ENCODE measurements at places on chromosomes 3 and 15.

DNA sequence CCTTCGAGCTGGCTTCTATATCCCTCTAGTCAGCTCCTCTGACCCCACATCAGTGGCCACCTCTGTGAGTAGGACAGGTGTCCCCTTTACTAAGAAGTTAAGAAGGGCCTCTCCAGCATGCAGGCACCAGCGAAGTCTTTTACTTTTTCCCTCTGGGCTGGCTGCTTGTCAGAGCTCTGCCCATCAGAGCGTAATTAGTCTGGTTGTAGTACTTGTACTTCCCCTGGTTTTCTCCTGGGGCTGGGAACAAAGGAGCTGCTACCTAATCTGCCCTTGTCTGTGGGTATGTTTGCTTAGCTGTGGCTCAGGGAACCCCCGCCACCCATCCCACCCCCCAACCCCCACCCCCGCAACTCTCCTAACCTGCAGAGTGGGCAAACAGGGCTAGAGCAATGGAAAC is 27.4 kb upstream of the ALPK3 start:
- DNase-seq, result no peak

DNA sequence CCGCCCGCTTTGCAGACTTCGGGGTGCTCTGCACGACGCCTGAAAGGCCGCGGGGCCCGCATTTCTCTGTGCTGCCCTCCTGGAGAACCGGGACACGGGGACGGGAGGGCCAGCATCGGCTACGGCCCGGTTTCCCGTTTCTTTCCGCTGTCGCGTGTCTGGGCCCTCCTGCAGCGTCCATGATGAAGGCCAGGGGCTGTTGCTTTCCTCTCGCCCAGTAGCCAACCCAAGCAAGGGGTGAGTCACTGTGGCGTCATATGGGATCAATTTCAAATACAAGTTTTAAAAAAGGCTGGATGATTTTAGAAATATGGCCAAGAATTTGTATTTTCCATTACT is 435 bp downstream of the SLC35G2 start:
- peak; percentile 91 for DNase-seq

- peak; percentile 53 for DNase-seq
Observed at GRCh38 chr3:22269831-22270230, 518.8 kb upstream of the ZNF385D start.

DNA sequence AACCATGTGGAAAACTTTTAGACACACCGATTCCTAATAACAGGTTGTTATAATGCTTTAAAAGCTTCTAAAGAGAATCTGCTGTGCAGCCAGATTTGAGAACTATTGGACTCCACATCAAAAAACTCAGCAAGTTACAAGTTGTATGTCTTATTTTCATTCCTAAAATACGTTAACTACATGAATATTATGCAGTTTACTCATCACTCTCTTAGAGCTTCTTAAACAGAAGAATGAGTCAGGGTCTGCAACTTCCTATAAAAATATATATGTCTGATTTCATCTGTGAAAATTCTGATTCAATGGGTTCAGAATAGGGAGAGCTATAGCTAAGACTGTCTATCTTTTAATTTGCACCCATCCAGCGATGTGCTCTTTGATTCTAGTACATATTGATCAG is 244.2 kb upstream of the EPHA3 start:
- DNase-seq, result no peak

DNA sequence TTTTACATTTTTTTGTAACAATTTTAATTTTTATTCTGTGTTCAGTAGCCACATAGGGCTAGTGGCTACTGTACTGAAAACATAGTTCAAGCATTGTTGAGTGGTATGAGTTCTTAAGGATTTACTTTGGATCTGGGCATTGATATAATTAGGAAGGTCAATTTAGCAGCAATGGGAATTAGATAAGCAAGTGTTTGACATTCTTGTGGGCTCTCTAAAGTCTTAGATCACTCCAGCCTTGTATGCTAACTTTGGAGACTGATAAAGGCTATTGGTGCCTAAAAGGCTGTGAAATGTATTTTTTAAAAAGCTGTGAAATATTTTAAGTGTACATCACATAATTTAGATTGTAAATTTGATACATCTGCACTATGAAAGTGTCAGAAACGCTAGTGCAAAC is 2.5 kb upstream of the DNAJC13 start:
- no peak for DNase-seq

- no peak for DNase-seq
Observed at GRCh38 chr15:29632671-29633406, 189.4 kb downstream of the TJP1 start.

GRCh38 chr15:84826369-84826823 is 9.2 kb downstream of the ALPK3 start:
- DNase-seq, result peak; percentile 25

GRCh38 chr3:58824285-58824684 is 157.7 kb upstream of the FAM3D start:
- DNase-seq, result peak; percentile 80
